Endothelial cell (in vitro differentiated cells): ENCODE measurements at places on chromosomes 5 and 9. TPM values are rescaled to one million over a fixed set of nuclear protein-coding genes. Genes with fewer than 3 reads are reported as not detected.

GRCh38 chr5:68682400-68683160 is 411.2 kb upstream of the SLC30A5 start:
- H3K36me3 ChIP-seq, result no peaks in the 10 kb centered on the region
- no peak overlapping the region for H3K4me3 ChIP-seq
- H3K27ac ChIP-seq, result no peak overlapping the region
- peaks cover 2% of the 10 kb centered on the region for H3K27me3 ChIP-seq
- H3K4me1 ChIP-seq, result no peaks in the 10 kb centered on the region

LRRC14B gene
- not detected for total RNA-seq

DNA sequence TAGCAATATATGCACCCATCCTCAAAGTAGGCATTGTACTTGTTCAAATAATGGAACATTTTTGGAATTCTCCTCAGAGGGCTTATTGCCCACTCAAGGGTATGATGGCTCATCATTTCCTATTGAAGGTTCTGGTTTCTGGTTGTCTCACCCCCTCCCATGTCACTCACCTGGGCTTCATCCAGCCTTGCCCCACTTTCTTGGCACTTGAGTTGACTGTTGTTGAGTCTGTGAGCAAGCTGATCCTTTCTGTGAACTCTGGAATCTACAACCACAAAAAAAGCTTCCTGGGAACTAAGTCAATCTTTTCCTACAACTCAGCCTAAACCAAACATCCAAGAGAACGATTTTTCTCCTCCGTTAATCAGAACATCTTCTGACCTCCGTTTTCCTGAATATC is 73.9 kb upstream of the ANKH start:
- H3K36me3 ChIP-seq, result no peaks in the 10 kb centered on the region
- H3K27ac ChIP-seq, result no peak overlapping the region
- no peak for DNase-seq
- H3K4me1 ChIP-seq, result peaks cover 2% of the 10 kb centered on the region

CD180 gene
- not detected for total RNA-seq

SMIM33 gene
- not detected for total RNA-seq

DNA sequence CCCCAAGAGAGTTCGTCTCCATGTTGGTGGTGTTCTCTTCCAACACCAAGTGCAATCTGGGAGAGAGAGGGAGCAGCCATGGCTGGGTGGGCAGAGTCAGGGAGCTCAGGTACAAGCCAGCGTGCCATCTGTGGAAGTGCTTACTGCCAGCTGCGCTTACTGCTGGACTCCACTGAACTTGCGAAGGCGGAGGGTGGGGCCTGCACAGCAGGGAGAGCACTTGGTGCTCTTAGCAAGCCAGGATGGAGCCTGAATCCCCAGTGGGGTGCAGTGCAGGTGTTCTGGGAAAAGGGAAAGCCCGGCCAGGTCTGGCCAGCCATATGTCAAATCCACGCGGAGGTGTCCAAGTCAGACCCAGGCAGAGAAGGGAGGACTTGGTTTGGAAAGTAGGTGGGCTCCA is 142.0 kb downstream of the FANCC start:
- no peak overlapping the region for H3K4me3 ChIP-seq
- H3K27me3 ChIP-seq, result peaks cover 3% of the 10 kb centered on the region
- peaks cover 9% of the 10 kb centered on the region for H3K4me1 ChIP-seq
- H3K36me3 ChIP-seq, result no peaks in the 10 kb centered on the region
- DNase-seq, result no peak

DNA sequence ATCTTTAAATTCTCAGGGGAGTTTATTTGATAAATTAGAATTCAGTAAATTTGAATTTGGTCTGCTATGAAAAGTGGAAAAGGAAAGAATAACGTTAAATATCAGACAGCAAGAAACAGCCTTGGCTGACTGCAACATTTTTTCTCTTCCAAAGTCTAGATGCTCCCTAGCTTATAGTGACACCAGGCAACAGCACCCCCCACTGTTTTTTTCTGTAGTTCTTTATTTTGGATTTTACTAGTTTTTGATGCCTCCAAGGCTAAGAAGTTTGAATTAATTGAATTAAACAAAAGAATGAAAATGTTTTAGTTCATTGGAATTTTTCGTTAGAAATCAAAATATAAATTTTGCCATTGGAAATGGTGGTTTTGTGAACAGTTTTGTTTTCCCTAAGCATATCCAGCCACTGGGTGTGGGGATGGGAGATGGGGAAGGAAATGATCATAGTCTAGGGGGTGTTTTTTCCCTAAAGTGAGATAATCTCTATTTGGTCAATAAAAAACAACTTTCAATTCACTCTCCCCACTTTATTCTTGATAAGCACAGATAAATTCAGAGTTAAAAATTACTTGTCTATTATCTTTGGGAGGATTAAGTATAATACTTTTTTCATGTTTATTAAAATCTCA is 199.3 kb upstream of the CD180 start:
- H3K27me3 ChIP-seq, result peaks cover 2% of the 10 kb centered on the region
- no peak for DNase-seq
- no peaks in the 10 kb centered on the region for H3K36me3 ChIP-seq
- H3K4me1 ChIP-seq, result peaks cover 2% of the 10 kb centered on the region
- H3K4me3 ChIP-seq, result no peak overlapping the region
- no peak overlapping the region for H3K27ac ChIP-seq

GRCh38 chr5:115772731-115773475 is 43.6 kb downstream of the CDO1 start:
- no peaks in the 10 kb centered on the region for H3K4me1 ChIP-seq
- no peak overlapping the region for H3K27ac ChIP-seq
- no peaks in the 10 kb centered on the region for H3K27me3 ChIP-seq
- DNase-seq, result no peak

DNA sequence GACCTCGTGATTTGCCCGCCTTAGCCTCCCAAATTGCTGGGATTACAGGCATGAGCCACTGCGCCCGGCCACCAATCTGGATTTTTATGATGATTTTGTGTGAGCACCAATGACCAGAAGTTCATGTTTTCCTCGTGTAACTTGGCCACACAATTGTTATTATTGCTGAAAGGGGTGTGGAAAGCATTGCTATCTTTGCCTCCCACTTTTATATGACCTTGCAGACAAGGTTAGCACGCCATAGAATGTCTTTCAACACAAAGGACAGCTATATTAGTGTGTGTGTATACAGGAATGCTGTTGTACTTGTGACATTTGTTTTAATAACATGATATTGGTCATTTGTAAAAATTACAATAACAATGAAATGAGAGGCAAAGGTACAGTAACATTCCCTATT is 155.0 kb upstream of the ERCC6L2 start:
- H3K27ac ChIP-seq, result no peak overlapping the region
- DNase-seq, result no peak
- H3K27me3 ChIP-seq, result no peaks in the 10 kb centered on the region
- peaks cover 1% of the 10 kb centered on the region for H3K36me3 ChIP-seq
- peaks cover 22% of the 10 kb centered on the region for H3K4me1 ChIP-seq

- peaks cover 7% of the 10 kb centered on the region for H3K36me3 ChIP-seq
- DNase-seq, result peak; percentile 64
- peaks cover 3% of the 10 kb centered on the region for H3K4me1 ChIP-seq
- H3K4me3 ChIP-seq, result peak overlapping the region; percentile 91
- peak overlapping the region; percentile 83 for H3K27ac ChIP-seq
Observed at GRCh38 chr9:21995666-21996398, 1.2 kb downstream of the CDKN2B-AS1 start.

IL33 gene
- 0.31 TPM for total RNA-seq

GRCh38 chr5:35252963-35253362 is 22.7 kb upstream of the PRLR start:
- no peak overlapping the region for H3K4me3 ChIP-seq
- no peak for DNase-seq
- H3K27me3 ChIP-seq, result peaks cover 1% of the 10 kb centered on the region

CFAP77 gene
- 3.7 TPM for total RNA-seq

MEGF10 gene
- total RNA-seq, result 5.6 TPM

DNA sequence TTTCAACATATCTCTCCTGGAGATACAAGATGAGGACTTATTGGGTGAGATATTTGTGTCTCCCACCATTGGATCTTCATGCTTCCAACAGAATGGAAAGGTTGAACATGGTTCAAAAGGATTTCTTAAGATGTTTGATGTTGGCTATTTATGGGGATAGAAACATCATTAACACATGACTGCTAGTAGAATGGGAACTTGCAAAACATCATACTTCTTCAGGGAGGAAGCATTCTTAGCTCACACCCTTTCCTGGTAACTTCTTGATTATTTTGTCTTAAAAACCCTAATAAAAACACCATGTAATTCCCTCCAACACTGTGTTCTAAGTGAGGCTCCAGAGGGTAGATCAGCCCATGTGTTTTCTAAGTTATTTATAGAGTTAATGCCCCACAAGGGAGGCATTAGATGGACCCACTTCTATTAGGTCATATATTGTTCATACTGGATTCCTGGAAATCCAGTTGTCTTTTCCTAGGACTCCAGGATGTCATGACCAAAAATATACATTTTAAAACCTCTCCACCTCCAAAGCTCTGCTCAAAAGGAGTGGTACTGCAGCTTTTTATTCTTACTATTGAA is 95.8 kb downstream of the FOXD1 start:
- no peak overlapping the region for H3K27ac ChIP-seq
- H3K4me1 ChIP-seq, result peaks cover 5% of the 10 kb centered on the region
- peaks cover 1% of the 10 kb centered on the region for H3K27me3 ChIP-seq

GRCh38 chr5:72013766-72014624 is 93.3 kb upstream of the MAP1B start:
- H3K4me3 ChIP-seq, result no peak overlapping the region

- H3K27me3 ChIP-seq, result no peaks in the 10 kb centered on the region
- H3K4me3 ChIP-seq, result no peak overlapping the region
- H3K36me3 ChIP-seq, result no peaks in the 10 kb centered on the region
- no peak for DNase-seq
Observed at GRCh38 chr5:112640546-112640945, 97.1 kb upstream of the APC start.

- DNase-seq, result no peak
- H3K36me3 ChIP-seq, result peaks cover 49% of the 10 kb centered on the region
- H3K4me1 ChIP-seq, result peaks cover 20% of the 10 kb centered on the region
- no peak overlapping the region for H3K27ac ChIP-seq
Observed at GRCh38 chr5:113063927-113064326, 87.3 kb downstream of the DCP2 start.

DNA sequence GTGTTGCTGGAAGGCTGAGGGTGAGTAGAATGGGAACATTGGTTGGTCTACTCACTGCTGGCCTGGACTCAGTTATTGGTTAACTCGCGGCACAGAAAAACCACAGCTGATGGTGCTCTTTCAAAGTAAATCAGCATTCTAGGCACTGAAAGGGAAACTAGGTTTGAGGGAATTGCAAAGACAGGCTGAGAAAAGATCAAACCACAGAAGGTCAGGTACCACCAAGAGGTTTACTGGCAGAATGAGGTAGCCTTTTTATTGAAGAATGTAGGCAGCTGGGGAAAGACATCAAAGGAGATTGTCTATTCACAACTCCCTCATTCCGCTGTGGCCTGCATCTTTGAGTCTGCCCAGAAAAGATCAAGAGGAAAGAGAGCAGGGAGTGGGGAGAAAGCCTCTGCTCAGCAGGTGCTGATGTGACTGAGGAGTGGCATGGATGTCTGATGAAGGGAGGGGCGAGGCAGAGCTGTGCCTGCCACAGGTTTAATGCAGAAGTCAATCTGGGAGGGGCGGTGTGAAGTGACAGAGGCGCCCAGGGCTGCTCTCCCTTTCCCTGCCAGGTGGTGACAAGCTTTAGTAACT is 255.5 kb downstream of the MAN2A1 start:
- H3K27me3 ChIP-seq, result peaks cover 8% of the 10 kb centered on the region
- H3K4me1 ChIP-seq, result peaks cover 31% of the 10 kb centered on the region
- no peak overlapping the region for H3K27ac ChIP-seq
- no peak for DNase-seq
- H3K4me3 ChIP-seq, result no peak overlapping the region
- H3K36me3 ChIP-seq, result no peaks in the 10 kb centered on the region

GRCh38 chr9:69579032-69579758 is 93.0 kb downstream of the APBA1 start:
- H3K36me3 ChIP-seq, result no peaks in the 10 kb centered on the region
- H3K4me3 ChIP-seq, result no peak overlapping the region
- H3K27ac ChIP-seq, result no peak overlapping the region
- peaks cover 2% of the 10 kb centered on the region for H3K27me3 ChIP-seq
- no peak for DNase-seq

- H3K36me3 ChIP-seq, result peaks cover 25% of the 10 kb centered on the region
- H3K27ac ChIP-seq, result no peak overlapping the region
- no peak for DNase-seq
- peaks cover 12% of the 10 kb centered on the region for H3K4me1 ChIP-seq
- no peaks in the 10 kb centered on the region for H3K27me3 ChIP-seq
Observed at GRCh38 chr9:96719921-96720320, 58.0 kb downstream of the ZNF510 start.

GRCh38 chr9:134644725-134645606 is 3.4 kb downstream of the COL5A1 start:
- no peak overlapping the region for H3K4me3 ChIP-seq
- peaks cover 8% of the 10 kb centered on the region for H3K27me3 ChIP-seq
- no peak for DNase-seq
- H3K4me1 ChIP-seq, result peaks cover 5% of the 10 kb centered on the region
- H3K36me3 ChIP-seq, result no peaks in the 10 kb centered on the region
- no peak overlapping the region for H3K27ac ChIP-seq

- H3K4me1 ChIP-seq, result peaks cover 75% of the 10 kb centered on the region
- H3K27me3 ChIP-seq, result peaks cover 2% of the 10 kb centered on the region
- no peak overlapping the region for H3K4me3 ChIP-seq
- peaks cover under 1% of the 10 kb centered on the region for H3K36me3 ChIP-seq
- H3K27ac ChIP-seq, result peak overlapping the region; percentile 22
Observed at GRCh38 chr9:96173640-96174039, 128.3 kb downstream of the HSD17B3 start.

C8G gene
- total RNA-seq, result 1.1 TPM

SPATA31D4 gene
- total RNA-seq, result not detected

GRCh38 chr5:122501089-122501435 is 189.0 kb downstream of the SNCAIP start:
- H3K36me3 ChIP-seq, result no peaks in the 10 kb centered on the region
- DNase-seq, result no peak
- H3K4me3 ChIP-seq, result no peak overlapping the region

DNA sequence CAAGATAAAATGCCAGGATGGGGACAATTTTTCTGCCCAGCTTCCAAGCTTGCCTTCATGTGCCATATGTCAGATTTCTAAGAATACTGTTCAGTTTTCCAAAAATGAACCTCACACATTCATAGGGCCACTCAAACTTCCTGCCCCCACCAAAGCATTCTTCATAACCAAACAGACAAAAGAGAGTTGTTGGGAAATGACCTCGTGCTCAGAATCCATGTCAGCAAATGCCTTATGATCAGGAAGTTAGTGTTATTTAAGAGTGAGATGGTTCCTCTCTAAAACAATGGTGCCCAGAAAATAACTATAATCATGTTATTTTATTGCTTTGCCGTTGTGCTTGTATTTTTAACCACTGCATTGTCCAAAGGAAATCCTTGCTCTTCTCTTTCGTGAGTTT is 208.2 kb downstream of the ZNF608 start:
- no peak overlapping the region for H3K27ac ChIP-seq
- H3K36me3 ChIP-seq, result no peaks in the 10 kb centered on the region
- H3K27me3 ChIP-seq, result peaks cover 6% of the 10 kb centered on the region
- H3K4me3 ChIP-seq, result no peak overlapping the region
- peaks cover 10% of the 10 kb centered on the region for H3K4me1 ChIP-seq
- DNase-seq, result no peak

CXCL14 gene
- total RNA-seq, result 0.13 TPM

PCDHGA7 gene
- total RNA-seq, result 6.3 TPM

PCDHA7 gene
- total RNA-seq, result 2.9 TPM

C9 gene
- total RNA-seq, result not detected

GADD45G gene
- 6.2 TPM for total RNA-seq

GRCh38 chr5:56989676-56990075 is 37.8 kb upstream of the MIER3 start:
- H3K4me3 ChIP-seq, result no peak overlapping the region
- no peaks in the 10 kb centered on the region for H3K36me3 ChIP-seq
- H3K27me3 ChIP-seq, result no peaks in the 10 kb centered on the region
